HFFc6 (cell line): ENCODE measurements at places on chromosomes 2 and 18. TPM values are rescaled to one million over a fixed set of nuclear protein-coding genes. Genes with fewer than 3 reads are reported as not detected.
A peak's percentile ranks its signal among the peaks of the same experiment; 100 is the strongest.

GRCh38 chr2:132468821-132469675 lies 52.4 kb downstream of the GPR39 start:
- no peak for DNase-seq
- peaks cover 23% of the 10 kb centered on the region for H3K36me3 ChIP-seq

DNA sequence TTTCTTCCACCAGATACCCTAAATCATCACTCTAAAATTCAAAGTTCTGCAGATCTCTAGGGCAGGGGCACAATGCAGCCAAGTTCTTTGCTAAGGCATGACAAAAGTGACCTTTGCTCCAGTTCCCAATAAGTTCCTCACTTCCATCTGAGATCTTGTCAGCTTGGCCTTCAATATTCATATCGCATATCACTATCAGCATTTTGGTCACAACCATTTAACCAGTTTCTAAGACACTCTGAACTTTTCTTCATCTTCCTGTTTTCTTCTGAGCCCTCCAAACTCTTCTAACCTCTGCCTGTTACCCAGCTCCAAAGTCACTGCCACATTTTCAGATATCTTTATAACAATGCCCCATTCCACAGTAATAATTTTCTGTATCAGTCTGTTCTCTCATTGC lies 452.6 kb upstream of the TRIB2 start:
- H3K27ac ChIP-seq, result no peak overlapping the region
- H3K27me3 ChIP-seq, result no peaks in the 10 kb centered on the region; the same call in none of the 2 replicates
- no peak for DNase-seq
- peaks cover 14% of the 10 kb centered on the region for H3K4me1 ChIP-seq
- H3K4me3 ChIP-seq, result no peak overlapping the region

GRCh38 chr2:235011929-235012631 lies 60.3 kb downstream of the SH3BP4 start:
- H3K4me1 ChIP-seq, result peaks cover 47% of the 10 kb centered on the region
- peaks cover 85% of the 10 kb centered on the region for H3K36me3 ChIP-seq
- no peak for DNase-seq
- H3K27ac ChIP-seq, result no peak overlapping the region

DNA sequence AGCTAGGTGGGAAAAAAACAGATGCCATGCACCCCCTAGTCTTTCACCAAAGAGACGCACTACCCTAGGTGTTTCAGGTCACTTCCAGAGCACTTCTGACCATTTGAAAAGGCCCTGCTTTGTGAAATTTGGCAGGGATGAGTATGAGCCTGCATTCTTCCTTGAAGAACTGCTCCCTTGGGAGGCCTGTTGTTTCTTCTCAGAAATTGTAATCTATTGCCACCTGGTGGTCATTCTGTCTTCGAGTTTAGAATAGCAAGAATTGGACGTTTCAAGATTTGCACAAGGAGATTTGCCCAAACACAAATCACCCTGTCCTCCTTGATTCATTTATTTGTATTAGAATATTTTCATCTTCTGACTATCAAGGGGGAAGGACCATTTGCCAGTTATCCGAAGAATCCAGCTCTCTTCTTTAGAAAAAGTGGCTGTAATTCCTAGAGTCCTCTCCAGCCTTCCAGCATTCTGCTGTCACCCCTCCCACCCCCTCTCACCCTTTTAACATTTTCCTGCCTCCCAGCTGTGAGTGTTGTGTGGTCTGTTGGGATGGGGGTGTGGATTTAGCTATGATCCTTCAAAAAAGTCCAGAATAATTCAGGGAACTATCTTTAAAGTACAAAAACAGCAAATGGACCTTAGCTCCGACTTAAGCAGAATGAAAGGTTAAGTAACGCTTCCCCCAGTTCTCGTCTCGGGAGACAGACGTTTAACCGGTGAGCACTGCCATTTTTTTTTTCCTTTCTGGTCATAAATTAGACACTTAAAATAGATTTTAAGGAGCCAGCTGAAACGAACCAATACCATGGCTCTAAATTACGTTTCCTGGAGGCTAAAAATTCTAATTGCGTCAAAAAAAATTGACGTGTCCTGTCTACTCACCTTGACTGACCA lies 3.7 kb upstream of the GAD1 start:
- peaks cover 40% of the 10 kb centered on the region for H3K27me3 ChIP-seq
- H3K4me3 ChIP-seq, result no peak overlapping the region
- H3K36me3 ChIP-seq, result no peaks in the 10 kb centered on the region
- H3K27ac ChIP-seq, result no peak overlapping the region
- DNase-seq, result peak; percentile 76

CLEC4F gene
- not detected in 3 replicates for total RNA-seq

SH3YL1 gene
- total RNA-seq, result 9.9 and 17.1 TPM in 2 replicates

RNF152 gene
- 46.6 to 66.9 TPM (median 55.7 TPM) in 3 replicates for total RNA-seq

KCNG3 gene
- total RNA-seq, result not detected in 2 replicates

GRCh38 chr2:219293736-219294231 lies 14.6 kb downstream of the DNAJB2 start:
- peaks cover 5% of the 10 kb centered on the region for H3K27me3 ChIP-seq
- peaks cover 16% of the 10 kb centered on the region for H3K4me1 ChIP-seq
- H3K36me3 ChIP-seq, result no peaks in the 10 kb centered on the region
- no peak overlapping the region for H3K27ac ChIP-seq
- DNase-seq, result no peak

DNA sequence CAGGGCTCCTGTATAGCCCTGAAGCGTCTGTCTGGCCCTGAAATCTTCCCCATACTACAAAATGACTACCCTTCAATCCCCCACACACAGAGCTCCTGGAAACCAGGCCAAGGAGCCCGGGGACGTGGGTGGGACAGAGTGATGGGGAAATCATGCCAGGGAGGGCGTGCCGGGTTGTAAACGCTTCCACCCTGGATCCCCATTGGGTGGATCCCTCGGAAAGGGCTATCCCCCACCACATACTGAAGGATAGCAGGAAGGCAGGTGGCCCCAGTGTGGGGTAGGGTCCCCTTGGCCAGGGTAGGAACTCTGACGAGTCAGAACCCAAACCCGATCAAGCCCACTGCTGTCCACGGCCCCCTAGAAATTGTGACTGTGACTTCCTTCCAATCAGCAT lies 91.7 kb downstream of the INHBB start:
- no peak overlapping the region for H3K27ac ChIP-seq
- peaks cover 9% of the 10 kb centered on the region for H3K4me1 ChIP-seq
- DNase-seq, result no peak
- no peaks in the 10 kb centered on the region for H3K36me3 ChIP-seq
- no peak overlapping the region for H3K4me3 ChIP-seq
- H3K27me3 ChIP-seq, result peaks cover 34% of the 10 kb centered on the region

SERPINB4 gene
- not detected in 2 replicates for total RNA-seq

GRCh38 chr2:112577756-112578155 lies 6.7 kb upstream of the CHCHD5 start:
- DNase-seq, result peak; percentile 24
- peaks cover 5% of the 10 kb centered on the region; the same call in 1 of the 2 replicates for H3K36me3 ChIP-seq
- H3K27ac ChIP-seq, result no peak overlapping the region
- H3K27me3 ChIP-seq, result peaks cover 2% of the 10 kb centered on the region; the same call in 1 of the 2 replicates

BCL2 gene
- 0.24 to 1.0 TPM (median 0.49 TPM) in 3 replicates for total RNA-seq

DOCK10 gene
- 61.1 to 72.4 TPM (median 66.2 TPM) in 3 replicates for total RNA-seq

DNA sequence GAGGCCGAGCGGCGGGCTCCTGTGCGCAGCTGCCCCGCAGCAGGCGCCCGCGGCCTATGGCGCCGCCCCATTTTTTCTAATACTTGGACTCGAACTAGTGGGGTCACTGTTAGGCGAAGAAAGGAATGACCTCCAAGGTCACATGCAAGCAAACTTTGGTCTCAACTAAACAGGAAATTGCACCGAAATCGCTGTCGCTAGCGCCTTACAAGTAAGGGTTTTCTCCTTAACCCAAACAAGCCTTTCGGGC lies 339 bp downstream of the ACAA2 start:
- DNase-seq, result no peak
- H3K4me3 ChIP-seq, result peak overlapping the region; percentile 94
- peaks cover 12% of the 10 kb centered on the region; the same call in 1 of the 2 replicates for H3K4me1 ChIP-seq
- no peaks in the 10 kb centered on the region; the same call in 1 of the 2 replicates for H3K27me3 ChIP-seq

SERPINB13 gene
- total RNA-seq, result not detected in 3 replicates

MAB21L4 gene
- not detected in 3 replicates for total RNA-seq

GRCh38 chr18:59643740-59644139 lies 53.5 kb downstream of the CCBE1 start:
- H3K27ac ChIP-seq, result no peak overlapping the region
- peaks cover 72% of the 10 kb centered on the region for H3K4me1 ChIP-seq
- no peak overlapping the region for H3K4me3 ChIP-seq
- no peak for DNase-seq
- H3K27me3 ChIP-seq, result no peaks in the 10 kb centered on the region; the same call in 1 of the 2 replicates

ANKRD36C gene
- 5.0 to 6.7 TPM (median 6.5 TPM) in 3 replicates for total RNA-seq

DNA sequence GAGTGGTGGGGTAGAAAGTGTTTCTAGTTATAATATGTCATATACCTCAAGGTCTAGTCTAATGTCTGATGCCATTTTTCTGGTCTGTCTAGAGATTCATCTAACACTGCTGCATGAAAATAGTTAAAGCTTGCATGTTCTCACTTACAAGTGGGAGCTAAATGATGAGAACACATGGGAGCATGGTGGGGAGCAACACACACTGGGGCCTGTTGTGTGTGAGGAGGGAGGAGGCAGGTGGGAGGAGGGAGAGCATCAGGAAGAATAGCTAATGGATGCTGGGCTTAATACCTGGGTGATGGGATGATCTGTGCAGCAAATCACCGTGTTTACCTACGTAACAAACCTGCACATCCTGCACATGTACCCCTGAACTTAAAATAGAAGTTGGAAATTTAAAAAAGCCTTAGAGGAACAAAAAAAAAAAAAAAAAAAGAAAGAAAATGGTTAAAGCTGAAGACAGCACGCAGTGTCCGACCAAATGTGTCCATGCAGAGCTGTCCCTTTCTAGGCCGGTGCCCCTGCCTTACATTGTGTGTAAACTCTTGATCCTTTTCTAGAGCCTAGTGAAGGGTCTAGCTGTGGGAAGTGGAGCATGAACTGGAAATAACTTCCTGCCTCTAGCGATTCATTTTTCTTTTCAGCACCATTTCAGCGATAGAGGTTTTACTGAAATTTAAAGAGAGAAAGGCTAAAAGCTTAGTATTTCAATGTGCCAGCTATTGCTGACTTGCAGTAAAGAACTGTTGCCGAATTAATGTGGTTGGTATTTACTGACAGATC lies 94.0 kb downstream of the FMNL2 start:
- no peak overlapping the region for H3K27ac ChIP-seq
- no peak overlapping the region for H3K4me3 ChIP-seq
- no peaks in the 10 kb centered on the region for H3K36me3 ChIP-seq
- peaks cover under 1% of the 10 kb centered on the region for H3K27me3 ChIP-seq

GRCh38 chr2:230472621-230473018 lies 56.6 kb downstream of the SP100 start:
- H3K27me3 ChIP-seq, result no peaks in the 10 kb centered on the region
- H3K36me3 ChIP-seq, result peaks cover 62% of the 10 kb centered on the region
- H3K27ac ChIP-seq, result peak overlapping the region; percentile 27
- H3K4me1 ChIP-seq, result peaks cover 30% of the 10 kb centered on the region
- peak; percentile 54 for DNase-seq

SULT1C4 gene
- total RNA-seq, result not detected in 2 replicates

DNA sequence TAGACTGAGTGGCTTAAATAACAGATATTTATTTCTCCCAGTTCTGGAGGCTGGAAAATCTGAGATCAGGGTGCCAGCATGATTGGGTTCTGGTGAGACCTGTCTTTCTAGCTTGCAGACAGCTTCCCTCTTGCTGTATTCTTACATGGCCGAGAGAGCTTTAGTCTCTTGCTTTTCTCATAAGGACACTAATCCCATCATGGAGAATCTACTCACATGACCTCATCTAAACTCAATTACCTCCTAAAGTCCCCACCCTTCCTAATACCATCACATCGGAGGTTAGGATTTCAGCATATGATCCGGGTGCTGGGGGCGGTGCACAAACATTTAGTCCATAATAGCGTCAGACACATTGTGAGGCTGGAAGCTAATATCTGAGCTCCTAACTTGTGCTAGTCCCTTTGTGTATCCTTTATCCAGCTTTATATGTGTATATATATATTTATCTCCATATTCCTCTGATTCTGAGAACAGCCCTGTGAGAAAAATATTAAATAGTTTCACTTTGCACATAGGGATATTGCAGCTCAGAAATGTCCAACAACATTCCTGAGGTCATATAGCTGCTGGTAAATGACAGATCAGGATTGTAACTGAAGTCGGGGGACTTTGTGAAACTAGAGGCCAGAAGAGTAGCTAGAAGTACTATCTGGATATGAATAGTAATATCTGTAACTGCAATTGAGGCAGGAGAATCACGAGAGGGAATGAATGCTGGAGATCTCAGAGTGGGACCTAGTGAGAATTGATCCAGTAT lies 28.9 kb downstream of the MARCHF4 start:
- peaks cover 35% of the 10 kb centered on the region for H3K36me3 ChIP-seq
- H3K27me3 ChIP-seq, result peaks cover 1% of the 10 kb centered on the region; the same call in 1 of the 2 replicates
- H3K4me1 ChIP-seq, result peaks cover 90% of the 10 kb centered on the region
- DNase-seq, result no peak
- H3K27ac ChIP-seq, result peak overlapping the region; percentile 82

CSRNP3 gene
- 0.02 to 0.21 TPM in 2 of 3 replicates, not detected in the other for total RNA-seq

DNA sequence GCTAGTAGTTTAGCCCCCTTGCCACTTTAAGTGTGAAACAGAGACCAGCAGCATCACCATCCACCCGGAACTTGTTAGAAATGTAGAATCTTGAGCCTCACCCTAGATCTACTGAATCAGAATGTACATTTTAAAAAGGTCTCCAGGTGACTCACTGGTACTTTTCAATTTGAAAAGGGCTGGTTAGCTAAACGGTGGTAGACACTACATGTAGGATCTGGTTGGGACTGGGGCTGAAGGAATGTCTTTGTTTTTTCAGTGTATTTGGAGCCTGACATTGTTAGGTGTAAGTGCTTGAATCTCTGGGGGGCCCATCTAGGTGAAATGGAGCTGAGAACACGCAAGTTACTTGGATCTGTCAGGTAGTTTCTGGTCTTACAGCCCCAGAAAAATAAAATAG lies 44.0 kb upstream of the XPO1 start:
- peaks cover 1% of the 10 kb centered on the region for H3K27me3 ChIP-seq
- DNase-seq, result no peak
- H3K4me1 ChIP-seq, result no peaks in the 10 kb centered on the region
- H3K36me3 ChIP-seq, result no peaks in the 10 kb centered on the region
- H3K4me3 ChIP-seq, result no peak overlapping the region

- H3K4me1 ChIP-seq, result no peaks in the 10 kb centered on the region
- no peak within 1 kb of the TSS for H3K27ac ChIP-seq
- no peak within 1 kb of the TSS for H3K4me3 ChIP-seq
- peaks cover 3% of the 10 kb centered on the region for H3K27me3 ChIP-seq
- H3K36me3 ChIP-seq, result no peaks in the 10 kb centered on the region
Measured at GRCh38 chr2:112720785-112721184, at the start of gene NT5DC4. NT5DC4 (plus strand) TSS chr2:112721020; CDS start chr2:112721080, 60 bp downstream.

DQX1 gene
- not detected in 3 replicates for total RNA-seq

CCL20 gene
- total RNA-seq, result not detected in 3 replicates

- H3K27ac ChIP-seq, result peak overlapping the region; percentile 42; the same call in 1 of the 2 replicates
- peaks cover 57% of the 10 kb centered on the region for H3K4me1 ChIP-seq
- peaks cover 27% of the 10 kb centered on the region for H3K36me3 ChIP-seq
- no peak overlapping the region for H3K4me3 ChIP-seq
- H3K27me3 ChIP-seq, result peaks cover 1% of the 10 kb centered on the region; the same call in 1 of the 2 replicates
Measured at GRCh38 chr2:165901620-165902298, 51.8 kb downstream of the TTC21B start.

GRCh38 chr2:226636586-226636985 lies 163.0 kb downstream of the IRS1 start:
- peaks cover 12% of the 10 kb centered on the region for H3K36me3 ChIP-seq
- no peak overlapping the region for H3K4me3 ChIP-seq
- H3K27ac ChIP-seq, result no peak overlapping the region

- no peaks in the 10 kb centered on the region; the same call in none of the 2 replicates for H3K27me3 ChIP-seq
- H3K4me3 ChIP-seq, result no peak overlapping the region
- no peaks in the 10 kb centered on the region for H3K4me1 ChIP-seq
- H3K36me3 ChIP-seq, result no peaks in the 10 kb centered on the region
- H3K27ac ChIP-seq, result no peak overlapping the region
Measured at GRCh38 chr2:5121121-5121520, 571.1 kb upstream of the SOX11 start.

GPR155 gene
- 3.2 to 6.7 TPM (median 6.3 TPM) in 3 replicates for total RNA-seq
